Cortex of kidney (tissue), 1 donor: ENCODE measurements at places on chromosomes 2 and 18.

GRCh38 chr2:1162768-1163584 lies 212.3 kb downstream of the SNTG2 start:
- no peak for DNase-seq

- no peak for DNase-seq
Measured at GRCh38 chr2:175690113-175690837, 311.8 kb downstream of the LNPK start.

GRCh38 chr18:77993188-77993981 lies 743.7 kb downstream of the GALR1 start:
- DNase-seq = no peak

- no peak for DNase-seq
Measured at GRCh38 chr2:187168720-187169713, 279.0 kb downstream of the CALCRL start.

DNA sequence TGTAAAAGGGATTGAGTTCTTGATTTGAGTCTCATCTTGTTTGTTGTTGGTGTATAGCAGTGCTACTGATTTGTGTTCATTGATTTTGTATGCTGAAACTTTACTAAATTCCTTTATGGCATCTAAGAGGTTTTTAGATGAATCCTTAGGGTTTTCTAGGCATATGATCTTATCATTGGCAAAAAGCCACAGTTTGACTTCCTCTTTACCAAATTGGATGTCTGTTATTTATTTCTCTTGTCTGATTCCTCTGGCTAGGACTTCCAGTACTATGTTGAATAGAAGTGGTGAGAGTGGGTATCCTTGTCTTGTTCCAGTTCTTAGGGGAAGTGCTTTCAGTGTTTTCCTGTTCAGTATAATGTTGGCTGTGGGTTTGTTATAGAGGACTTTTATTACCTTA lies 4.8 kb downstream of the ANKAR start:
- DNase-seq = no peak

DNA sequence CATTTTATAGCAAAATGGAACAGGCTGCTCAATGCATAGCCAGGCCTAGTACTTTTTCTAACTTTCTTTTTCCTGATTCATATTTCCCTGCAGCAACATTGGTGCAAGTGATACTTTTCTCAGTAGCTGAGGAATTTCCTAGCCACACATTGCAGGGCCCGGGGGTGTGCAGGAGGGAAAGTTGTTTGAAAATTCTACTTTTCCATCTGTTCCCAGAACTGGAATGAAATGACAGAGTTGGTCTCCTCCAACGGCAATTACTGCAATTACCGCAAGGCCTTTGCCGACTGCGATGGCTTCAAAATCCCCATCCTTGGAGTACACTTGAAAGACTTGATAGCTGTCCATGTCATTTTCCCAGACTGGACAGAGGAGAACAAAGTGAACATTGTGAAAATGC lies 50.5 kb downstream of the RASGRP3 start:
- DNase-seq = no peak

DNA sequence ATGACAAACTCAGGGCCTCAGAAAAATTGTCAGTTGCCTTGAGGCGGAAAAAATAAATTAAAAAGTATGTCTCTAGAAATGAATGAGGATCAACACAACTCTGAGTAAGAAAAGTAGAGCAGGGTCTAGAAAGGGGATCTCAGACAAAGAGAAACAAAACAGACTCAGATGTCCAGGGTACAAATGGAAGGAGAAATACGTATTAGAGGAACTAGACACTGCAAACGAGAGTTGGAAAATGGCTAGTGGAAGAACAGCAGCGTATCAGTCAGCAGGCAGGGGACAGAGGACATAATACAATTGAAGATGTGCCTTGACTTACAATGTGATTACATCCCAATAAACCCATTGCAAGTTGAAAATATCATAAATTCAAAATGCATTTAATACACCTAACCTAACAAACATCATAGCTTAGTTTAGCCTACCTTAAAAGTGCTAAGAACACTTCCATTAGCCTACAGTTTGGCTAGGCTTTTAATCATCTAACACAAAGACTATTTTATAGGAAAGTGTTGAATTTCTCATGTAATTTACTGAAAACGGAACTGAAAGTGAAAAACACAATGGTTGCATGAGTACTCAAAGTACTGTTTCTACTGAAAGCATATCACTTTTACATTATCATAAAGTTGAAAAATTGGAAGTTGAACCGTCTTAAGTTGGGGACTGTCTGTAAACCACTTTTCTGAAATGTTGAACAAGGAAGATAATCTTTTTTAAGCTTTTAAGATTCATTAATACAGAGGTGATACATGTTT lies 182.8 kb downstream of the NBAS start:
- DNase-seq = no peak

- DNase-seq = no peak
Measured at GRCh38 chr2:26709323-26710110, 17.0 kb downstream of the KCNK3 start.

DNA sequence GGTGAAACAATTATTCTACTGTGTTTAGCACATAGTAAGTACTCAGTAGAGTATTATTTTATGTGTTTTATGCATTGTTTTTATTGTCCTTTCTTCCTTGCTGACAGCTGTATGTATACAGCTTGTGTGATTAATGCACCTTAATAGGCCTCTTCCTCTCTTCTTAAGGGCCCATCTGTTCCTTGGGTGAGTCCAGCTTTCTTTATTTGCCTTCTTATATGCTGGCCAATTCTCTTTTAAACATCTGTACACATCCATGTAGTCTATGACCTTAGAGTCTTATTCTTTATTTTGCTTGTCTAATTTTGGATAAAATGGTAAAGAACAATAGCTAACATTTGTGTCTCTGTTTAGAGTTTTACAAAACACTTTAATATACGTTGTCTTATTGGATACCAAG lies 333.7 kb upstream of the MEIS1 start:
- DNase-seq = no peak

GRCh38 chr2:174350593-174351181 lies 15.9 kb downstream of the SP9 start:
- DNase-seq = no peak

GRCh38 chr2:157508676-157509075 lies 64.8 kb upstream of the CYTIP start:
- DNase-seq = no peak

DNA sequence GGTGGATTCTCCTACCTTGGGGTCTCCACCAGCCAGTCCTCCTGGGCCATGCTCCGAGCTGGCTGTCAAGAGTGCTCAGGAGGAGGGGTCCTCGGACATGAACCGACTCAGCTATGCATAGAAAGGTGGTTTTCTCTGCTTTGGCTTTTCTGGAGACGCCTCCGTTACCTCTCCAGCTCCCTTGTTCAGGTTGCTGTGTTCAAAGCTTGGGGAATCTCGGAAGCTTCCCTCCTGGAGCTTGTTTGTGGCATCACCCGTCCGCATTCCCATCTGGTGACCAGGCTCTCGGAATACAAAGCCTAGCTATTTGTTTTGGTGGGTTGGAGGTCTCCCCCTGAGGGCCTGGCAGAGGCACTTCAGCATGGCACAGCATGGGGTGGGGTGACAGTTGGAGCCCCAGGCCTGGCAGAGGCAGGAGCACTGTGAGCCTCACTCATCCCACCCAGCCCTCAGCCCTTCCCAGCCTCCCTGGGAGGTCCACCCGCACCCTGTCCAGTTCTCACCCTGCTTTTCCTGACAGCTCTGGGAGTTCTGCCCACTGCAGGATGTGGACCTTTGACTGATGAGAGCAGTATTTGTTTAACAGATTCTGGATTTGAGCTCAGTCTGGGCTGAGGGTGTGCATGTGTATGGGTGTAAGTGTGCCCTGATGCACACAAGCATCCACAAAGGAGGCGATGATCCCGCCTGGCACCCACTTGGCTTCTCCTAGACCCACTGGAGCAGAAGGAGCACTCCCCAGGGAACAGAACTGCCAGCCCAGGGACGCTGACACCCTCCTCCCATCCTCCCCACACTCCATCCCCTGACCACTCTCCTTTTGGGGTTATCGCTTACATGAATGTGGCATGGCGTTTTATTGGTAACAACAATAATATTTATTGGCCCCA lies 107.3 kb upstream of the HS6ST1 start:
- DNase-seq = no peak

DNA sequence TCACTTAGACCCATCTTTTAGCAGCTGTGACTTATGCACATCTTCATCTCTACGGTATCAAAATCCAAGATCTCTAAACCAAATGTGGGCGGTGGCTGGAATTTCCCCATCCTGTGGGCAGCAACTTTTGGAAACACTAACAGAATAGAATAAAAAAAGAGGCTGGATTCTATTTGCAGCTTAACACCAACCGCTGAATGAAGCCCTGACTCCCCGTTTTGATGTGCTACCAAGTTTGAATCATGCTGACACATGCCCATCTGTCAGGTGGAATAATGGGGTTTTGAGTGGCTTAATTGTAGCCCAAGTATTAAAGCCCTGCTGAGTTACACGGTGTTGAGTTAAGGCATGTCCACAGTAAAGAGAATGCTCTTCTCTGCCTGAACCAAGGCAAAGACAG lies 165.2 kb downstream of the MTCL1 start:
- DNase-seq = no peak

DNA sequence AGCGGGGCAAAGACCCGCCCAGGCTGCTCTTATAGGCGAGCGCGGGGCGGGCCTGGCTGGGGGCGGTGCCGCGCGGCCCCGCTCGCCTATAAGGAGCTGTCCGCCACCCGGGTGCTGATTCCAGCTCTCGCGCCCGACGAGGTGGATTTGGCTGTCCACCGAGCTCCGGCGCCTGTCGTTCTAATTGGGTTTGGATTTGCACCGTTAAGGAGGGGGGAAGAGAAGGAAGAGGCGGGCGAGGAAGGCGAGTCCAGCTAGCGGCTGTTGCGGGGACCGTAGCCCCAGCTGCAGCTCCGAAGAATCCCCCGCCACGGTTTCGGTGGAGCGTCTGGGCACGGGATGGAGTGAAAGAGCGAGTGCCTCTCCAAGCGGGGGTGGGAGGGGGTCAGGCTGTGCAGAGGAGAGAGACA lies at the start of gene CNTNAP5:
CNTNAP5 (plus strand) TSS at position 117 of the 410 bp plus-strand sequence. CDS start 364 bp downstream, outside the sequence.
- no peak for DNase-seq

- DNase-seq = no peak
Measured at GRCh38 chr2:123864416-123864815, 160.7 kb upstream of the CNTNAP5 start.

DNA sequence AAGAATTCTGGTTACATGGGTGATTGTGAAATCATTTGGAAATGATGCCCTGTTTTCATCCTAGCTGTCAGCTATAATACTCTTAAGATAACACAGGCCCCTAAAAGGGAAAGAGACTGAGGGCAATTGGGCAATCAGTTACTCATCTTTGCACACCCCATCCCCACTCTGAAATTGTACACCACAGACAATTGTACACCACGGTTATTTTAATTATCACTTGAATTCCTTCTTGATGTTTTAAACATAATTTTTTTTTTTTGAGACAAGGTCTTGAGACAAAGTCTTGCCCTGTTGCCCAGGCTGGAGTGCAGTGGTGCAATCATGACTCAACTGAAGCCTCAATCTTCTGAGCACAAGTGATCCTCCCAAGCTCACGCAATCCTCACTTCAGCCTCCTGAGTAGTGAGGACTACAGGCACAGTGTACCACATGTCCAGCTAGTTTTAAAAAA lies 862.4 kb upstream of the ACVR2A start:
- no peak for DNase-seq

DNA sequence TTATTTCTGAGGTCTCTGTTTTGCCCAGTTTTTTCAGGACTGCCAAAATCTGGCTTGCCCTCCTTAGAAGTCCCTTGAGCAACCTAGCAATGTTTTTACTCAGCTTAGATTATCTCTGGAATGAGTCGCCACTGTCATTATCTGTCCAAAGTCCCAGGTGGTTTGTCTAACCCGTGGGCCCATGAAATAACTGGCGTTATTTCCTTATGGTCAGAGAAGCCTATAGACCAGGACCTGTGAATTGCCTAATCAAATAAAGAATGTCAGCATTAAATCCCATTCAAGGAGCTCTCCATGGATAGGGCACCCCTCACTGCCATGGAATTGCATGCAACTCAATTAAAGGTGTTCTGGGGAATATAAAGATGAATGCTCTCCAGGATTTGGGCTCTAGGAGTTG lies 373.9 kb downstream of the SETBP1 start:
- DNase-seq = no peak

DNA sequence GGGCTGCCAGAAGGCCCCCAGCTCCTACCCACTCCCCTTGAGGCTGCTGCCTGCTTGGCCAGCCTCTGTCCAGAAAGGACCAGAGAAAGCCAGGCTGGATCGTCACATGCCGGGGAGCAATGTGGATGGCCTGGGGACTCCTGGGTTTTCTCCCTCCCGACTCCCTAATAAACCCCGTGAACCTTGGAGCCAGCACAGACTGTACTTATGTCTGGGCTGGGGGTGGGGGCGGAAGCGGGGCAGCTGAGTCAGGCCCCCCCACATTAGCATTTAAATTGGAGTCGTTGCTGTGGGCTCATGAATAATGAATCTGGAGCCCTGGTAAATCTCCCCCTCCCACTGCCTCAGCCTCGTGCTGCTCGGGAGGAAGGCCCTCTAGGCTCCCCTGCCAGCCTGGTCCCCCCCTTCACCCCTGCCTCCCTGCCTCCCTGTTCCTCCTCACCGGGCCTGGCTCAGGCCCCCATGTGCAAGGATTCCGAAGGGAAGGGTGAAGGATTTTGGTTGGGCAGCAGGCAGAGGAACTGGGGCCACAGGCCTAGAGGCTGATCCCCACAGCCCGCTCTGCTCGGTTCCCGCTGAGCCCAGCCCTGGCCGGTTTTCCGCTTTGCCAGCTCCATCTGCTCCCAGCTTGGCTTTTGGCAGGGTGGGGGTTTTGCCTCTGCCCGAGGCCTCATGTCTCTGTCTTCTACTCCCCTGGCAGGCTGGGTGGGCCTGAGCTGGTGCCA lies 7.3 kb upstream of the ASIC4 start:
- DNase-seq = no peak

GRCh38 chr18:6557057-6557769 lies 142.5 kb upstream of the L3MBTL4 start:
- no peak for DNase-seq

- DNase-seq = no peak
Measured at GRCh38 chr2:110114831-110115255, 779 bp downstream of the MALL start.
